ENCODE measurements at places on chromosomes 7 and 10.

- DNase-seq = no peak
Observed at GRCh38 chr10:70234668-70235447, 1.6 kb upstream of the PPA1 start.

DNA sequence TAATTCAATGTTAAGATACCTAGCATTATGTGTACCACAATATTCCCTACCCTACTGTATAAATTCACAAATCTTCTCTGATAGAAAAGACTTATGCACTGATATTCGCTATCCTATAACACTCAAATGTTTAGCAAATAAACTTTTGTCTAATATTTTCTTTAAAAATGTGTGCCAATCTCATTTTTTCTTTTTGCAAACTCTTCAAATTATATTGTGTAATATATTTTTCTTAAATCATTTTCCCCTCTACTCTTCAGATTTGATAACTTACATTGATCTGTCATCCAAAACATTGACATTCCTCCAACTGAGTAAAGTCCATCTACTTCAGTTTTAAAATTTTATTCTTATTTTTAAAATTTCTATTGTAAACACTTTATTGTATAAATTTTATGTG, 240.2 kb upstream of the CNTNAP2 start:
- no peak for DNase-seq

DNA sequence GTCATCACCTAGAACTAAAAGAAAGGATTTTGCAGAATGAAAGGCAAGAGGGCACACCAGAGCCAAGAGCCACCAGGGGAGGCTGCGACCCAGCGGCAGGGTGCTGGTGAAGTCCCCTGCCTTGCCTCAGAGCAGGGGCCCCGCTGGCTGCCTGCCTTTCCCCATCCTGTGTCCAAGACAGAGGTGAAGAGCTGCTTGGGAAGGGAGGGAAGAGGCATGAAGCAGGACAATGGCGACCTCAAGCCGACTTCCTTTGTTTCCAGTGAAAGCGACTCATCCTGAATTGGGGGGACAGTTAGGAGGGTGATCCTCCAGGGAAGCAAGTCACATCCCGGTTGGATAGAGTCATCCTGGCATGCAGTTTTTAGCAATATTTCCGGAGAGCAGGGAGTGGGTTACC, 255.5 kb upstream of the YAE1 start:
- DNase-seq = no peak

GRCh38 chr10:59517996-59518395, 155.6 kb upstream of the FAM13C start:
- DNase-seq = no peak

DNA sequence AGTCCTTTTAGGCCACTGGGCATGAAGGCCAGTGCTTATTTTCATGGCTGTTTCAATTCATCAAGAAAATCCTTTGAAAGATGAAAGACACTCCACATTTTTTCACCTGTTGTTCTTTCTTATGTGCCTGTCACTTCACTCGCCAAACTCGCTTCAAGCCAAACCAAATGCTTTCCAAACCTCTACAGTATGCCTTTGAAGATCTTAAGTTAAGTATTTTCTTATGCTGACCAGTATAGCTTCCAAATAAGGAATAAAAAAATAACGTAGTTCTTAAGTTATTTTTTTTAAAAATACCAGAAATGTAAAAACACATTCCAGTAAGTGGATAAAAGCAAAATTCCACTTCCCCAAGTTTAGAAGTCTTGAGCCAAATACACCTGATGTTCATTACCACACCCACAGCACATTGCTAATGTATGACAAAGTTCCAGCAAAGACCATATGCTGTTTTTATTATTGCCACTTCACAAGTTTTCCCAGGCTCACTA, 186.1 kb downstream of the MTERF1 start:
- no peak for DNase-seq

DNA sequence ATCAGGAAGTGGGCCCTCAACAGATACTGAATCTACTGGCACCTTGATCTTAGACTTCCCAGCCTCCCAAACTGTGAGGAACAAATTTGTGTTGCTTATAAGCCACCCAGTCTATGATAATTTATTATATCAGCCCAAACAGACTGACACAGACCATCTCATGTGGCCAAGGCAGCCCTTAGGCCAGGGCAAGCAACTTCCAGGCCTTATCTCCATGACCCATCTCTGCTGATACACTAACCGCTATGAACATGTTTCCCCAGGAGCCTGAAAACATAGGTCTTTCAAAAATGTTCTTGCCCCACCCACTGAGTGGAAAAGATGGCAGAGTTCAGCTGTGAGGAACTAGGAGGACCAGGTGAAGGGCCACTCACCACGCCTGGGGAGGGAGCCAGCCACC, 3.2 kb upstream of the BLOC1S2 start:
- DNase-seq = no peak

DNA sequence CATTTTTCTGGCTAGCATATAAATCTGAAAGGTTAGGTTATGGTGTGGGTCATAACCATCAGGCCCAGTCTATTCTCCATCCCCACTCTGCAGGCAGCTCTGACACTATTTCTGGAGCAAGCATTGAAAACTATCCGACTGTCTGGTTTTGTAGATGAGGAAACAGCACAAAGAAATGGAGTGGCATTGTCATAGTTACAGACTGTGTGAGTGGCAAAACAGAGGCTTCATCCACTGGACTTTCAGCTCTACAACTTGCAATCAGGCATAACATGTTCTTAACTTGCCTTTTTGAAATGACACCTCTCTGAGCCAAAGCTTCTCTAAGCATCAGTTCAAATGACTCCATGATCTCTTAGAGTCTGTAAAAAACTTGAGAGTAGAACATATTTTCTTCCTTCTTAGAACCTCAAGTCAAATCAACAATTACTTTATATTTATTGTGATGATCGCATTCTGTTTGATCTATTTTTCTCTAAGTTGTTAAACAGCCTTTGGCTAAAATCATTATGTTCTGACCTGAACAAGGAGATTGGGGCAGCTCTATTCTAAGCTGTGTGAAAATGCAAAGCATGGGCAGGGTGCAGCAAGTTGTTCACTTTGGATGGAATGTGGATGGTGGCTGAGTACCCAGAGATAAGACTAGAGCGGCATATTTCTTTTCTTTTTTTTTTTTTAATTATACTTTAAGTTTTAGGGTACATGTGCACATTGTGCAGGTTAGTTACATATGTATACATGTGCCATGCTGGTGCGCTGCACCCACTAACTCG, 68.5 kb downstream of the LRRC4 start:
- no peak for DNase-seq

- DNase-seq = peak; percentile 27
Observed at GRCh38 chr7:38274486-38274885, 1.1 kb upstream of the TARP start.

GRCh38 chr7:26213807-26214515, 12.4 kb downstream of the CBX3 start:
- DNase-seq = no peak

DNA sequence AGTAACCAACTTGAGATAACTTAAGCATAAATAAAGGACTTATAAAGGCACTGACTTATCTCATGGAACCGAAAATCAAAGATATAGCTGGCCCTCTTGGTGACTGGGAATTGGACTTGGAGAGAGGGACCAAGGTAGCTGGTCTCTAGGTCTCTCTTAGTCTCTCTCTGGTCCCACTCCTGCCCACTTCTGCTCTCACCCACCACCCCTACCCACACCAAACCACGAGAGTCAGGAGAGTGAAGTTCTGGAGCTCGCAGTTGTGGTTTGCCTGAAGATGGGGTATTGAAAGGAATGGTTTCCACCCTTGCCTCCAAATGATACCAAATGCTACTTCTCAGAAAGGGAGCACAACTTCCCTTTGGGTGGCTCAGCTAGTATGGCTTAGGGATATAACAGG, 216.3 kb downstream of the LRMDA start:
- no peak for DNase-seq

DNA sequence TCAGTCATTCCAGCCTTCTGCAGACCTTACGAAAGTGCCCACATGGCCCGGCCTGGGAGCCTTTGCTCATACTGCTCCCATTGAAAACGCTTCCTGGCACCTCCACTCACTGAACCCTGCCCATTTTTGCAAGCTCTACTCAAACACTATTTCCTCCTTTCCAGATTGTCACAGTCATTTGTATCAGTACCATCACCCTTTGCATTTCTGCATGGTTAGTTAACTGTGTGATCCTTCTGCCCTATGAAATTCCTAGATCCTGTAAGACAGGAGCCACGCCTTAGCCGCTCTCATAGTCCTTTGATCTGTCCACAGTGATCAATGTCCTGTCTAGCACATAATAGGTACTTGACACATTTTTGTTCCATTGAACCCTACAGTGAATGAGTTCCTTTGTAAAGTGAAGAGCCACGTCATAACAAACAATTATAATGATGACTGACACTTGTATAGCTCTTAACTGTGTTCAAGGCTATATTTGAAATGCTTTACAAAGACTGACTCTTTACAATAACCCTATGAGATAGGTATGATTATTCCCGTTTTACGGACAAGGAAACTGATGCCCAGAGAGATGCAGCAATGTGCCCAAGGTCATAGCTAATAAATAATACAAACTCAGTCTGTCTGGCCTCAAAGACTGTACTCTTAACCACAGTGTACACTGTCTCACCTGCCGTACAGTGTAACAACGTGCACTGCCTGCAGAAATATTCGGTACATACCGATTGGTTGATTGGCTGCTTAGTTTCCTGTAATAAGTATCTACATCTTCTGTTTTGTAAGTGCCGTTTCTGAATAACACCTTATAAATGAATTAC, 16.6 kb upstream of the ITIH2 start:
- DNase-seq = no peak

- DNase-seq = peak; percentile 32
Observed at GRCh38 chr10:14838582-14839304, 637 bp downstream of the HSPA14 start.

DNA sequence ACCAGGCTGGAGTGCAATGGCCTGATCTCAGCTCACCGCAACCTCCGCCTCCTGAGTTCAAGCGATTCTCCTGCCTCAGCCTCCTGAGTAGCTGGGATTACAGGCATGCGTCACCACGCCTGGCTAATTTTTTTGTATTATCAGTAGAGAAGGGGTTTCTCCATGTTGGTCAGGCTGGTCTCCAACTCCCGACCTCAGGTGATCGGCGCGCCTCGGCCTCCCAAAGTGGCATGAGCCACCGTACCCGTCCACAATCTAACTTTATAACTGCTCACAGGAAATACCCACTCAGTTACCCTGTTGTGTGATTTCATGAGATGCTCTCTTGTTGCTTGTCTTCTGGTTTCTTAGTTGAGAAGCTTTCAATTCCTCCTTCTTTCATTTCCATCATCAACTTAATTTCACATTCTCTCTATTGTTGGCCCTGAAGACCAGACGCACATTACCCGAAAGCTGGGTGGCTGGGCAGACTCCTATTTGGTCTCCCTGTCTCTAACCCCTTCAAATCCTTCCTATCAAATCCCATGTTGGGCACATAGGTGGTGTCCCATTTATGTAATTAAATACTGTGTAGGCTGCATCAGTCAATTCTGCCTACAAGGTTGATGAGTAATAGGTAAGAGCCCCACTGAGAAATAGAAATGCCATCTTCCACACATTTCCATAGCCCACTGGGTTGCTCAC, 1.1 kb upstream of the GSTO2 start:
- no peak for DNase-seq

DNA sequence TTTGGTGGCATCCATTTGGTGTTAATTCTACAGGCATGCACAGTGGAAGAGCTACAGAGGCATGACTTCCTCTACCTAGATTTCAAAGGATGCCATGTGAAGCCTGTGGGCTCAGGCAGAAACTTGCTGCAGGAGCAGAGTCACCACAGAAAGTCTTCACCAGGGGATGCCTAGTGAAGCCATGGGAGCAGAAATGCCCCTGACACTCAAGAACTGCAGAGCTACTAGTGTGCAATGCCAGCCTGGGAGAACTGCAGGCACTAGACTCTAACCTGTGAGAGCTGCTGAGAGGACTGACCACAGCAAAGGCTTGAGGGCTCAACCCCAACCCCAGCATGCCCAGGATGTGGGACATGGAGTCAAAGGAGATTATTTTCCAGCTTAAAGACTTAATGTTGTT, 3.9 kb downstream of the OR9A2 start:
- DNase-seq = no peak

GRCh38 chr10:43375401-43376020, 4.1 kb downstream of the FXYD4 start:
- DNase-seq = no peak

DNA sequence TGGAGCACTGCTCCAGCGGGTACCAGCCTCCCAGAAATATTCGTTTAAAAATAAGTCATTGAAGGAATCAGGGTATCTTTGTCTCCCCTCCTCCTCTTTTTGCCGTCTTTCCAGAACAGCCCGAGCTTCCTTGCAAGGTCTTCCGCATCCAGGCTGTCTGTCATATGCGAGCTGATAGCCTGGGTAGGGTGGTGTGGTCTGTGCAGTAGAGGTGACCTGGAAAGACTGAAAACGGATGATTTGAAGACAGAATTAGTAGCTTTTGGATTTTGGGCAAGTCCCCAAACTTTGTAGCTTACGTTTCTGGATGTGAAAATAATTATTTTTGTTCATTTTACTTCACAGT, 480 bp downstream of the VPS50 start:
- no peak for DNase-seq

- DNase-seq = no peak
Observed at GRCh38 chr7:101088069-101088425, 2.8 kb downstream of the TRIM56 start.

DNA sequence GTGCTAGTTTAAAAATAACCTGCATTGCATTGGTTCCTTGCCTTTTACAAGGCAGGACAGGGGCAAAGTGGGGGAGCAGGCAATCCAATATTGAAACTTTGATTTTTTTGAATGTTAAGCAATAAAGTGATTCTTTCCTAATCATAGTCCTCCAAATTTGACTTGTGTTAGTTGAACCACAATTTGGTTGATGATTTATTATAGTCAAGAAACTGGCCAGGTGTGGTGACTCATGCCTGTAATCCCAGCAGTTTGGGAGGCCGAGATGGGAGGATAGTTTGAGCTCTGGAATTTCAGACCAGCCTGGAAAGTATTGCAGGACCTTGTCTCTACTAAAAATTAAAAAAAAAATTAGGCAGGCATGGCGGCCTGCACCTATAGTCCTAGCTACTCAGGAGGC, 27.9 kb upstream of the ABLIM1 start:
- DNase-seq = no peak

- no peak for DNase-seq
Observed at GRCh38 chr10:1715821-1716220, 21.5 kb downstream of the ADARB2 start.

DNA sequence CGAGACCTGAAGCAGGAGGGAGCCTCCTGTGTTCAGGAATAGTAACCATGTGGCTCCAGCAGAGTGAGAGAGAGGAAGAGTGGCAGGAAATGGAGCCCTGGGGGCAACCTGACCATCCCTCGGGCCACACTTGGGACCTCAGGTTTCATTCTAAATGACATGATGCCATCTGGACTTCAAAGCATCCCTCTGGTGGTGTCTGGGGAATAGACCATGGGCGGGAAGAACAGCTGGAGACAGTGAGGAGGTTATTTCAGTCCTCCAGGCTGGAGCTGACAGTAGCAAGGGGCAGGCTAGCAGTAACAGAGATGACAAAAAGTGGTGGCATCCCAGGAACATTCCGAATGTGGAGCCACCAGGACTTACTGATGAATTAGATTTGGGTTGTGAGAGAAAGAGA, 44.8 kb downstream of the AKR1B1 start:
- no peak for DNase-seq

Data from CD4-positive, alpha-beta T cell treated with Interleukin-17A for 1 hour (primary cell).